ENCODE measurements at places on chromosomes 2 and 18. TPM values are rescaled to one million over a fixed set of nuclear protein-coding genes. Genes with fewer than 3 reads are reported as not detected.

DNA sequence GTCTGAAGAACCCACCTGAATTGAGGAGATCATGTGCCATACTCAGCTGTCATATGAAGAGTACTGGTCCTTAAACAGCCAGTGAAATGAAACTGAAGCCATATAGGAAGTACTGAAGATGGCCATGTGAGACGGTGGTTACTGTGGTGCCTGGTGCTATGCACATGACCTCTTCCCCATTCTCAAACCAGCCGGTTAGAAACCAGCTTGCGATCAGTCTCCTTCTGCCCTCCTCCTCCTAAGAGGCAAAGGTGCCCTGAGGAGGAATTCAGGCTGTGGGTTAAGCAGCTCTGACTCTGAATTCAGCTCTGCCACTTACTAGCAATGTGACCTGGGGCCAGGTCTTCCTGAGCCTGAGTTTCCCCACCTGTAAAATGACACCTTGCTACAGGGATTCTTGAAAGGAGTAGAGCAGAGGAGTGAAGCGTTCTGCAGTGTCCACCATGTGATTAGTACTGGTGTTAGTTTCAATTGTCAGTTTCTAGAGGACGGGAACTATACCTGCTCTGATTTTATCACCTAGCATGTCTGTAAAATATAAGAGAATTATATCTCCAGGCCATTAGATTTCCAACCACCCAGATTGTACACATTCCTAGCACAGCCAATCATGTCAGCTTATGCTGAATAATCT is 5.1 kb downstream of the FECH start:
- DNase-seq, result no peak

GRCh38 chr2:202769201-202769600 is 102.4 kb downstream of the ICA1L start:
- no peak for DNase-seq

- no peak for DNase-seq
Observed at GRCh38 chr18:65846107-65846506, 95.3 kb downstream of the CDH7 start.

DNA sequence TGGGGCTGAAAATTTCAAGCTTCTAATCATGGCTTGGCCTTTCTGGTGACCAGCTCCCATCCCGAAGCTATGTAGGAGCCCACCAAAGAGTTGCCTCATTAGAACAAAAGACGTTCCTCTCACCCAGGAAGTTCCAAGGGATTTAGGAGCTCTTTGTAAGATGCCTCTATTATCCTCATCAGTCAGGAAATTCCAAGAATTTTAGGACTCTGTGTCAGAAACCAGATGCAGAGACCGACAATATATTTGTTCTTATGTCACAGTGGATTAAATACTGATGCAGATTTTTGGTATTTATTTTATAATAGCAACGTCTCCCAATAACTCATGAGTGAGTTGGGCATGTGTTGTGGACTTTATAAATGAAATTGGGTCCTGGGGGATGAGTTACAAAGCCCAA is 91.8 kb upstream of the SKOR2 start:
- DNase-seq, result peak; percentile 13

- no peak for DNase-seq
Observed at GRCh38 chr2:237727363-237727762, 71.2 kb upstream of the RBM44 start.

DNA sequence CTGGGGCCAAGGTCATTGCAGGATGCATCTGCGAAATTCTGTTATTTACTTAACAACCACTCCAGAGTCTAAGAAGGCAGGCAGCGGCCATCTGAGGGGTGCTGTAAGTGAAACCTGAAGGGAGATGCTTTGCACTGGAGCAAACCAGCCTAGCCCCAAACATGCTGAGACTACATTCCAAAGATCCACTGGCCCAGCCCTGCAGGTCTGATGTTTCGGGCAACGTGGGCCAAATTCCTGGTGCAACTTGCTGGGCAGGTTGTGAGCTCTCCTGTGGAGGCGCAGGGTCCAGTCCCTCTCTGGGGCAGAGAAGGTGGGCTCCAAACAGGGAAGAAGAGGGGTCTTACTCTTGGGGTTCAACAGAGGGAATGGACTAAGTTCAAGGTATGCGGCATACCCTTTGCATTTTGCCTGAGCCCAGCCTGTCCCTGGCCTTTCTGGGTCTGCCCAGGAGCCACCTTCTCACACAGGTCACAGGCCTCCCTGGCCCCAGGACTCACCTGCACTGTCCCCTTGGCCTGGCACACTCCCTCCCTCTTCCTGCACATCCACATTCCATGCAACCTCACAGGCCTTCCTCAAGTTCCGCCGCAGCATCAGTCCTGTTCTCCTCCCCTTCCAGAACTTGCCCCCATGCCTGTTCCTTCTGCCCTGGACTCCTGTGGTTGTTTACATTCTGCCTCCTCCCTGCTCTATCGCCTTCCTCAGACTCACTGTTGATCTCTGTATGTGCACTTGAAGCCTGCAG is 5.1 kb upstream of the MAL start:
- DNase-seq, result no peak

DNA sequence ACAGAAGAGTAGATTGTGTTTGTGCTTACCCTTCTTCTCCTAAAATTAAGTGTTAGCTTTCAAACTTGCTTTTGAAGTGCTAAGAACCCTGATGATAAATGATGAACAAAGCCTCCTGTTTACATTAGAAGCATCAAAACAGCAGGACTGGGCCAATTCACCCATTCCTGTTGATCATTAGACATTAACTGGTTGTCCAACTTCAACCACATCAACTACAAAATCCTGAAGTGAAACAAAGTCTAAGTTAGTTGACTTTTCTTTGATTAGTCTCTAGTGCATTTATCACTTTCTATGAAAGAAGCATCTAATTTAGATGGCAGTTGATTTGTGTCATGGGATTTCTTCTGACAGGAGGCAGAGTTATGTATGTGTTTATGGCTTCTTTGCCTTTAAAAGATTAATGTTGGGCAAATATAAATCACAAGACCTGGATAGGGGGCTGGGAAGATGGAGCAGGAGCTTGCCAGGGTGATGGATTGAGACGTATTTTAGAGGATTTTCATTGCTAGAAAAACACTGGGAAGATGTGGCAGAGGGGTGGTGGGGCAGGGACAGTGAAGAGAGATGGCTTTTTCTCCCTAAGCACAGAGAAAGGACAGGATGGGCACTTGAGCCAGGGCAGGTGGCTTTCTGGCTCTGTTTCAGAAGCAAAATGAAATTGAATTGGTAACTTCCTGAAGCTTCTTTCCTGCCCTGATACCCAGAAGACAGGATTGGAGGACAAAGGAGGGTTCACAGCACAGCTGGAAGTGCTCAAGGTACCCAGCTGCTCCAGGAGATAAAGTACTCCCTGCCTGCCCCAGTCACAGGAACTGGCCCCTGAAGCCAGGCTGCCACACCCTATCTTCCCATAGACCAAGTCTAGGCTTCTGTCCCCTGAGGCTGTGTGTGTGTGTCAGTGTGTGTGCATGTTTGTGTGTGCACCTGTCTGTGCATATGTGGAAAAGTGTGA is 20.5 kb downstream of the GYPC start:
- no peak for DNase-seq

DNA sequence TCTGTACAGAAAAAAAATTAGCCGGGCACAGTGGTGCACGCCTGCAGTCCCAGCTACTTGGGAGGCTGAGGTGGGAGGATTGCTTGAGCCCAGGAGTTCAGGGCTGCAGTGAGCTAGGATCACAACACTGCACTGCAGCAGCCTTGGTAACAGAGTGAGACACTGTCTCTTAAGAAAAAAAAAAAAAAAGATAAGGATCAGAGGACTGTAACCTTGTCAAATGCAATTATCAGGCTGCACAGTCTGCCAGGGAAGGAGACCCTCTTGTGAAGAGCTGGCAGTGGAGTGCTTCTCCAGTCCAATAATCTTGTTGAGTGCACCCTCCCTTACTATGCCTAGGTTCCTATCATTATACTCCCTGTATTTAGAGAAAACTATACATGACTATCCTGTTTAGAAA is 330.7 kb downstream of the PDE11A start:
- DNase-seq, result no peak

DNA sequence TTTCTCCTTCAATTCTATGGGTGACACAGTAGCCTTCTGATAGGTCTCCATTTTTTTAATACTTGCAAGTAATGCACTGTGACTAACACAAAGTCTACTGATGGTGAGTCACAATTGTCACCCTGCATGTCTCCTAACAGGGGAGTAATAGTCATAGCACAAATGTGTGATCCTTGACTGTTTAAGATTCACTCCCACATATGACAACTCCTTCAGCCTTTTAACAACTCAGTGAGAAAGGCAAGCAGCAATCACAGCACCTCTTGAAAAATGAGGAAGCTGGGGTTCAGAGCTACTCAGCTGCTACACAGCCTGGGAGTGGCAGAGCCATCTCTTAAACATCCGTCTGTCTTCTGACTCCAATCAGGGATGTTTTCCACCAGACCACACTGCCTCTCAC is 63.8 kb downstream of the EHD3 start:
- DNase-seq, result peak; percentile 50

DNA sequence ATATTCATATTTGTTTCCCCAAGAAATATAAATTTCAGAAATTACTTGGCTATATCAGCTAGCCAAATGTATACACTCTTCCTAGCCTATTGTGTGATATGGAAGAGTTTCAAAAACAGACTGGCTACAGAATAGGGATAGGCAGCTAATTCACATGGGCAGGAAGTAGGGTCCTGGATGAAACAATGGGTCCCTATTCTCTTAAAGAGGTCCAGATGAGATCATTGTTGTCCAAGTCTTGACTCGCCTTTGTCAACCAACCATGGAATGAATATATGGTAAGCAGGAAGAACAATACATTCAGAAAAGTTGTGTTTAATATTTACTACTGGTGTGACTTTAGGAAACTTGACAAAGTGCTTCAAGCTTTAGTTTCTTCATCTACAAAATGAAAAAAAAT is 319.9 kb downstream of the NBAS start:
- no peak for DNase-seq

DNA sequence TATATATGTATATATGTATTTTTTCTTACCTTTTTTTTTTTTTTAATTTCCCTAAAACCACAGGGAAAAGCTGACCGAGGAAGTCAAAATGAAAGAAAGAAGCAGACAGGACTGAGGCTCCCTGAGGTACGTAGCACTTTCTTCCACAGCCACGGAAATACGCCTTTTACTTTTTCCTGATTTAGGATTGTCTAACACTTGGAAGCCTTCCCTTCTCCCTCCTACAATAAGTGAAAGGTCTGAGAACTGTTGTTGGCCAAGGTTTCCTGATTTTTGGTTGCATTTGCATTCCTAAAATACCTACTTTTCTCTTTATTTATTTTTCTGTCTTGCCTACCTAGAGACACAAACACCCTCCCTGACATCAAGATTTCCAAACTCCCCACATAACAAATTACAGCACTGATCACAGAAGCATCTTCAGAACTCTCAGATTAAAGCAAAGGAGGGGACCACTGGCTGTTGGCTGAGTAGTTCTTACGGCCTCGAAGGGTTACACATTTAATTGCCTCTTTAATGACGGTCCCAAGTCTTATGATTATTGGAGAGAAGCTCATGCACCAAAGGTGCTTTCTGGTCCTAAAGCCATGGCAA is 778.5 kb upstream of the FANCL start:
- DNase-seq, result no peak

DNA sequence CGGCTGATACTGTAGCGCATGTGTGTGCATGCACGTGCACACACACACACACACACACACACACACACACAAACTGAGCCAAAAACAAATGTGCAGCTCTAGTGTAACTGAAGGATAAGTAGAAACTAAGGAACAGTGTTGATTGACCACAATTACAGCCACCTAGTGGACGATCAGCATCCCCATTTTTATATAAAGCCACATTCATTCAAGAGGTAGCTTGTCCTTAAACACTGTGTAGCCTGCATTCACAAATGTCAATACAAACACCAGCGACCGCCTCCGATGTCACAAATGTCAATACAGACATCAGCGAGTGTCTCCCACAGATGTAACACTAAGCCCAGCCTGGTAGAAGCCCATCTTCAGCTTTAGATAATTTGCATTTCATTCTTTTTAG is 167.4 kb downstream of the PTGR3 start:
- peak; percentile 40 for DNase-seq

DNA sequence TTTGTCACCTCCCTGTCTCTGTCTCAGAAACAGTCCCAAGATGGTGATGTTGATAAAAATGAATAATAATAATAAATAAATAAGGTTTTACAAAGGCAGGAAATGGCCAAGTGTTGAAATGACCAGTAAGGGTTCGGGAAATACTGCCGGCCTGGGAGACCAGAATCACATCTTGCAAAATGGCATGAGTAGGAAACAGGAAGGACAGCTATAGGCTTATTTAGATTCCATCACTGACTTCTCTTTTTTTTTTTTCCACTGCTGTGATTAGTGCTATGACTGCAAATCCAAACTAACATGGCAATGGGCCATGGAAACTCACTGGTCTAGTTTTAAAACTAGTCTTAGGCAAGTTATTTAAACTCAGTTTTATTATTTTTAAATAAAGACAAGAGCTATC is 60.6 kb downstream of the SCN1A start:
- DNase-seq, result no peak

GRCh38 chr2:4533806-4534205 is 830.4 kb downstream of the DCDC2C start:
- no peak for DNase-seq

GRCh38 chr2:205405194-205405593 is 277.1 kb upstream of the NRP2 start:
- DNase-seq, result no peak

PFN4 gene
- not detected for total RNA-seq

MAP3K20 gene
- total RNA-seq, result 43.7 TPM

SERPINB10 gene
- not detected for total RNA-seq

FBLN7 gene
- 4.1 TPM for total RNA-seq

CD8A gene
- not detected for total RNA-seq

ICA1L gene
- 3.2 TPM for total RNA-seq

IL1F10 gene
- not detected for total RNA-seq

SCTR gene
- total RNA-seq, result 0.50 TPM

SERPINB11 gene
- not detected for total RNA-seq

ZEB2 gene
- total RNA-seq, result 146 TPM

SIGLEC15 gene
- 0.92 TPM for total RNA-seq
